ENCODE measurements at places on chromosomes 2 and 18.

DNA sequence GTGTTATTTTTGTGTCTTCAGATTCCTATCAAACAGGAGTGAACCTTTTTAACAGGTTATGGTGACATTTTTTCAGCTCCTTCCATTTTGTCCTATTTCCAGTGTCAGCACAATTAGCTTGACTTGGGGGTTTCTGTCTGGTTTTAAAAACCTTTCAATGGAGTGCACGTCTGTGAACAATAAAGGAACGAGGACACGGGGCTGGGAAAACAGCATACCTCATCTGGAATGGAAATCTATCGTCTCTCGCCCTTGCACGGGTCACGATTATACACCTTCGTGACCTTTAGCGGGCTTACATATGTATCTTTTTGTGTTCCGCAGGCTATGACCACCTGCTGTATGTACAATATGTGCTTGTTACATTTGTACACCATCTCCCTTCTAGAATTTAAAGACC is 2.3 kb upstream of the ZNF532 start:
- no peak for DNase-seq

- DNase-seq, result no peak
These were observed 32.8 kb upstream of the DNAH7 start for GRCh38 chr2:196101325-196101991.

DNA sequence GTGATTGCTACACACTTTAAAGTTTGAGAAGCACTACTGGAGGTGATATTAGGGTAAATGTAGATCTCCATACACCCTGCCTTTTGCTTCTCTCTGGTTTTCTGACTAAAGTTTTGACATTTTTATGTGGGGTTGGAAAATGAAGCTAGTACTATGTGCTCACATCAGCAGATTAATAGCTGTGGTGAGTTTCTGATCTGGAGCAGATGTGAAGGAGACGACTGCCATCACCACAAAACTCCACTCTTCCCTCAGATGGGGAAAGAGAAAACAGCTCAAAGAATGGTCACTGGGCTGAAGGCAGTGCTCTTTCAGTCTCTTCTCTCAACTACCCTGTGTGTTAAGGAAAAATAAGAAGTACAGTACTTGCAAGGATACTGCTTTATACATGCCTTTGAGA is 37.2 kb downstream of the PLEKHA3 start:
- no peak for DNase-seq

GRCh38 chr2:136195226-136195625 is 77.3 kb upstream of the CXCR4 start:
- no peak for DNase-seq

DNA sequence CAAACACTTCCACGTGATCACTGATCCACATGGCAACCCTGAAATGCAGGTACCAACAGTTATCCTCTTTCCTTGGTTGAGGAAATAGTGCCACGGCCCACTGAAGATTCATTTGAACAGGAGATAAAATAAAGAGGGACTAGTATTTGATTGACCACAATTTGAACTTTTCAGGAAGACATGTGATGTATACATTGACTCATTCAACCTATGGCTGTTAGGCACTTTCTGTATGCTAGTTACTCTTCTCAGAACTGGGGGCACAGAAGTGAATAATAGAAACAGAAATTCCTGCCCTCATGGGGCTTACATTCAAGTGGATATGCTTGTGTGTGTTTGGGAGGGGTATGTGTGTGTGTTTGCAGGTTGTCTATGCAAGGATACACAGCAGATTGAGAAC is 199.6 kb downstream of the PRKCE start:
- DNase-seq, result no peak

DNA sequence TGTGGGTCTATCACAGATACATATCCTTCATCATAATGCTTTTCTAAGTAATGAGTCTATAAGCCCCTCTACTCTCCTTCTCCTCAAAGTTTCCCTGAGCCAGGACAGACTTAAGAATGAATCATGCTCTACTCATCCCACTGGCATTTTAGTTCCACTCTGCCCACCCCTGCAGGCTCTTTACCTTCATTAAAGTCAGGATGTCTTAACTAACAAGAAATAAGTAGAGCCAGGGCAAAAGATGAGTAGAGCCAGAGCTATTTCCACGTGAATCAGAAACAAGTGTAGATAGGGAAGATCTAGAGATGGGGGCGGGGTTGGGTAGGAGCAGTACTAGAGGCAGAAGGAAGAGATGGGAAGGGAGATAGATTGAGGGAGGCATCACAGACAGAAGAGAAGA is 790.5 kb downstream of the RNF144A start:
- DNase-seq, result no peak

GRCh38 chr2:54114936-54115283 is 505 bp upstream of the ACYP2 start:
- DNase-seq, result peak; percentile 4

DNA sequence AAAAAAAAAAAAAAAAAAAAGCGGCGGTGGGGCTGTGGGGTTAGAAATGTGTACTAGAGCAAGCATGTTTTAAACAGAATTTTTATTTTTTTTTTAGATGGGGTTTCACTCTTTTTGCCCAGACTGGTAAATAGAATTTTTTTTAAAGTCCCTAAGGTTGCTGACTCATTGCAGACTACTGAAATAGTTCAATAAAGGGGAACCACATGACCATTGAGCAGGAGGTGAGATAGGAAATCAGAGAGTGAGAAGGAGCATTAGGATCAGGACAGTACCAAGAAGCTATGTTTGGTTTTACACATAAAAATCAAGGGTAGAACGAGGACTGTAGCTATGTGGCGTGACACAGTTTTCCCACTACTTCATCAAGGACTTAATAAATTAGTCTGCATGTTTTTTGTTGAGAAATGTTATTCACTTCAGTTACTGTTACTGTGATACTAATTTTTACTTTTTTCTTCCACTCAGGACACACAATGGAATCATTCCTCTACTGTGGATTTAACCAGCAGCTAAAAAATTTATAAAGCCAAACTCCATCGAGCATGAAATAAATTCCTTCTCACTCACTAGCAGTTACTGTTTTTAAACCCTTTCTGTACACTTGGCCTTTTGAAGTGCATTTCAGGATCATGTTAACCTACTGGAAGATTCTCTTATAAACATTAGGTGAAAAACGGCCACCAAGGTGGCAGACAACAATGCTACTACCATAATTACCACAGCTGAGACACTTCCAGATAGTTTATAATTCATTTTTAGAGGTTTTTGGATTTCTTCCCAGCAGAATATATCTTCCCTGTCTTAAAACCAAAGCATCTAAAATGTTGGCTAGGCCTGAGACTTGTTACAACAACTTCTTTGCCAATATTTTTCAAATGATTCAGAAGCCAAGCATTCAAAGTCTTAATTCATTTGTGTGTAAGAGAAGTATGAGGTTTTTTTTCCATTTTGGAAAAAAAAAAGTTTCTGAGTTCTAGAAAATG is 33.2 kb downstream of the LAMA1 start:
- DNase-seq, result no peak

DNA sequence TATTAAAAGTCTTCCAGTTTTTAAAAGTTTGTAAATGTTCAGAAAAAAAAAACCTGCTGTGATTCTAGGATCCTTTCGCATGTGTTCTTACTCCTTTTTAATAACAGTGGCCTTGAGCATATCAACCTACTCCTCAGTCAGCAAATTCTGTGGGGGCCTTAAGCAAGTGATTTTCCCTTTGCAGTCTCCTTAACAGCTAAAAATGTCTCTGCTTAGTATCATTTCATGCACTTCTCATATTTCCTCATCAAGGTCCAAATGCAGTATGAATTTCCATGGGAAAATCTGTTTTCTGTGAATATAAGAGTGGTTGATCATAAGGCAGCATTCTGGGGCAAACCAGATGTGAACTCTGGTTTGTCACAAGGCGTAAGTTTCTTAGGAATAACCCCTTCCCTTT is 2175.1 kb upstream of the PIK3C3 start:
- DNase-seq, result no peak

DNA sequence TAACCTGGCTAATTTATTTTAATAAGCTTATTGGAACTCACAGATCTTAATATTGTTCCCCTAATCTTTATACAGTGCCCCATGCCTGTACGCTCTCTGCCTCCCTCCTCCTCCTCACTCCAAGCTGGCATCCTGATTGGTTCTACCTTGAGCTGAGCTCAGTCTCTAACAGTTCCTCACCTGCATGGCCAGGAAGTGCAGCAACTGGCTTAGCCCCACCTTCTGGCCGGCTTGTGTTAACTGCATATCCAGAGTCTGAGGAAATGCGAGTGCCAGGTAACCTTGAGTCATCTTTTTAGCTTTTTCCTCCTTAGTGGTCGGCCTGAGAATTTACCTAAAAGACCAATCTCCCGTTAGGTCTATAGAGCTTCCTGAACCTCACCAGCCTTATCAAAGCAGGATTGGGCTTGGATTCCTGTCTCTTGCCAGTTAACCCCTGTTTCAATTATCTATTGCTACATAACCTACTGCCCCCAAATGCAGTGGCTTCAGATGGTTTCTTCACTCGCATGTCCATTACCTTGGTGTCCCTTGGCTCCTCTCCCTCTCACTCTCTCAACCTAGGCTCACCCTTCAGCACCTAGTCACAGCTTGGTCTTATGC is 89.5 kb upstream of the STK39 start:
- peak; percentile 39 for DNase-seq

GRCh38 chr18:58015065-58015780 is 28.8 kb upstream of the NEDD4L start:
- no peak for DNase-seq

DNA sequence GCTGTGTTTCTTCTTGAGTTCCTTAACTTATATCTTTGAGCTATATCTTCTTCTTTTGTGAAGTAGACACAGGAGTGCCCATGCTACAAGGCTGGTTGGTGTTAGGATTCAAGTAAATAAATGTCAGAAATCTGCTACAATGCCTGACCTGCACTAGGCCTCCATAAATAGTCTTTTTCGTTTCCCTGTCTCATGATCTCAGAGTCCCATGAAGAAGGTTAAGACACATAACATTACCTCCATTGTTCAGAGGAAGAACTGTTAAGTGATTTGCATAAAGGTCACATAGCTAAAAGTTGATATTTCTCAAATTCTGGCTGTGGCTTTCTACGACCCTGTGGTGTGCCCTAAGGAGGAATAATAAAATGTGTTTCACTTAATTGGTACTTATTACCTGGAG is 228.4 kb downstream of the KCNS3 start:
- DNase-seq, result no peak

DNA sequence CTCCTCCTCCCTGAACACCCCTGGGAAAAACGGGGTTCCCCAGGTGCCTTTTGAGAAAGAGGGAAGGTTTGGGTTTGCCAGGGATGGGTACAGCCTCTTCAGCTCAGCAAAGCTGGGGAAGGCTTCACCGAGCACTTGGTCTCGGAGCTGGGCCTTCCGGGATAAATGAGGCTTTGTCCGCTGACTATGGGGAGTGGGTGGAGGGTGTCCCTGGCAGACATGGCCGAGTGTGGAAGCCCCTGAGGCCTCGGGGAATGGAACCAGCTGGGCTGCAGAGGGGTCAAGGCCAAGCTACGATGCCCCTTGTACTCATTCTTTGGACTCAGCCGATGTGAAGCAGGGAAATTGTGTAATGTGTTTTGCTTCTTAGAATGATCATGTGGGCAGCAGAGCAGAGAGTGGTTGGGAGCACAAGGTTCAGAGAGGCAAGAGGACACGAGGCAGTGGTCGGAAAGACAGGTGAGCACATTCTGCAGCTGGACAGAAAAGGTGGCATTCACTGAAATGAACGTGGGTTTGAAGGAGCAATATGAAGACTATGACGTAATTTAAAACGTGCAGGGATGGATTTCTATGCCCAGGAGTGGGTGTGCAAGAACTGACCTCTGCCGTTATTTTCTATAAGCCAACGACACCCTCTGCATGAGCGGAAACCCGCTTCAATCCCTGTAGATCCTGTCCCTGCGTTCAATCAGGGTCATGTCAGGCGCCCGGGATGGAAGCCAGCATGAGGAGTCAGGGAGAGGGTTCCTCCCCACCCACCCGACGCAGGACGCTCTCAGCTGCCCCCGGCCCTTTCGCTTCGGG is 142.6 kb downstream of the PXDN start:
- DNase-seq, result no peak

- no peak for DNase-seq
These were observed 87.5 kb upstream of the RNF152 start for GRCh38 chr18:61980355-61980754.

- DNase-seq, result no peak
These were observed 175.7 kb upstream of the HAAO start for GRCh38 chr2:42967959-42968674.
